WTC11 (cell line): ENCODE measurements at places on chromosomes 5 and 9. TPM values are rescaled to one million over a fixed set of nuclear protein-coding genes. Genes with fewer than 3 reads are reported as not detected.

DNA sequence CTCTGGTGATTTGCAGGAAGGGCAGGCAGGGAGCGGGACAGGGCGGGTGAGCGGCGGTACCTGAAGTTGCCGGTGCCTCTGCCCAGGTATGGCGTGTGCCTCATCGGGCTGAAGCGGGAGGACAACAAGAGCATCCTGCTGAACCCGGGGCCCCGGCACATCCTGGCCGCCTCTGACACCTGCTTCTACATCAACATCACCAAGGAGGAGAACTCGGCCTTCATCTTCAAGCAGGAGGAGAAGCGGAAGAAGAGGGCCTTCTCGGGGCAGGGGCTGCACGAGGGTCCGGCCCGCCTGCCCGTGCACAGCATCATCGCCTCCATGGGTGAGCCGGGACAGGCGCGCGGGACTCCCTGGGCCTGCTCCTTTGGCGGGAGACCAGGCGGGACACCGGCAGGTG lies 68.8 kb downstream of the KCNT1 start:
- no peaks in the 10 kb centered on the region for H3K36me3 ChIP-seq
- H3K4me1 ChIP-seq, result no peaks in the 10 kb centered on the region
- no peak overlapping the region for H3K27ac ChIP-seq
- H3K27me3 ChIP-seq, result no peaks in the 10 kb centered on the region
- H3K4me3 ChIP-seq, result no peak overlapping the region
- no peak for DNase-seq

- no peaks in the 10 kb centered on the region for H3K36me3 ChIP-seq
- peaks cover 68% of the 10 kb centered on the region for H3K4me1 ChIP-seq
- peak overlapping the region; percentile 88; the same call in 1 of the 2 replicates for H3K27ac ChIP-seq
- no peak overlapping the region for H3K4me3 ChIP-seq
- H3K27me3 ChIP-seq, result peaks cover 3% of the 10 kb centered on the region; the same call in 1 of the 2 replicates
Observed at GRCh38 chr5:141804475-141804874, 73.7 kb downstream of the PCDH1 start.

ARRDC1 gene
- total RNA-seq, result 41.2 to 48.3 TPM (median 41.3 TPM) in 3 replicates

DNA sequence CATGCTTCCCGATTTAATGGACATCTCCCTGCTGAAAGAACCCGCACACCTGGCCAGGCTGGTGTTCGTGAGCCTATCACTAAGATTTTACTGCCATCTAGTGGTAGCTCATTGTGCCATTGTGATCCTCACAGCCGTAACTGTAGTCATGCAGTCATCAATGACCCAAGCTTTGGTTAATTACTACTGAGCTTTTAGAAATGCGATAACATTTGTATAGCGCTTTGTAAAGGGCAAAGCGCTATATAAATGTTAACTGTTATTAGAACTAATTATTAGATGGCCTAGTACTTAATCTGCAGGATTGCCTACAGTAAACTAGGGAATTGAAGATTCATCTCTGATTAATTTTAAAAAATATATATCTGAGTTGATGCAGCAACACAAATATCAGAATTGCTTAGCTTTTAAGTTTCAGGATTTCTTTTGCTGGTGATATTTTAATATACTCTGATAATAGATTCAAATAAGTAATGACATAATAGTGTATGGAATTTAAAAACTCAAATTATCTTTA lies 90.2 kb downstream of the HACD4 start:
- peaks cover 6% of the 10 kb centered on the region for H3K36me3 ChIP-seq
- H3K27ac ChIP-seq, result no peak overlapping the region
- peak; percentile 61 for DNase-seq
- peaks cover 21% of the 10 kb centered on the region for H3K4me1 ChIP-seq

STPG3 gene
- total RNA-seq, result 0.21 to 0.26 TPM in 2 of 3 replicates, not detected in the other

PTCH1 gene
- total RNA-seq, result 27.9 to 38.0 TPM (median 30.9 TPM) in 3 replicates

GRCh38 chr5:153515301-153515700 lies 24.8 kb downstream of the GRIA1 start:
- H3K4me1 ChIP-seq, result peaks cover 26% of the 10 kb centered on the region
- H3K36me3 ChIP-seq, result peaks cover 6% of the 10 kb centered on the region; the same call in 1 of the 2 replicates
- DNase-seq, result no peak
- H3K27me3 ChIP-seq, result no peaks in the 10 kb centered on the region

GRCh38 chr5:67620424-67621397 lies 424.1 kb upstream of the CD180 start:
- no peak overlapping the region for H3K27ac ChIP-seq
- H3K4me1 ChIP-seq, result peaks cover 19% of the 10 kb centered on the region
- DNase-seq, result no peak
- no peak overlapping the region for H3K4me3 ChIP-seq

GRCh38 chr5:25701936-25702335 lies 1057.2 kb upstream of the CDH10 start:
- no peak overlapping the region for H3K27ac ChIP-seq
- no peaks in the 10 kb centered on the region for H3K4me1 ChIP-seq

GRCh38 chr5:148483750-148484149 lies 100.0 kb downstream of the FBXO38 start:
- no peak for DNase-seq
- H3K4me1 ChIP-seq, result peaks cover 7% of the 10 kb centered on the region
- no peak overlapping the region for H3K27ac ChIP-seq
- H3K27me3 ChIP-seq, result peaks cover 47% of the 10 kb centered on the region
- H3K4me3 ChIP-seq, result no peak overlapping the region
- H3K36me3 ChIP-seq, result no peaks in the 10 kb centered on the region

PALM2AKAP2 gene
- total RNA-seq, result 7.0 to 7.3 TPM (median 7.2 TPM) in 3 replicates

GRCh38 chr9:36749461-36749860 lies 176.8 kb downstream of the MELK start:
- no peaks in the 10 kb centered on the region for H3K4me1 ChIP-seq
- DNase-seq, result no peak
- H3K36me3 ChIP-seq, result no peaks in the 10 kb centered on the region
- no peak overlapping the region for H3K4me3 ChIP-seq

DNA sequence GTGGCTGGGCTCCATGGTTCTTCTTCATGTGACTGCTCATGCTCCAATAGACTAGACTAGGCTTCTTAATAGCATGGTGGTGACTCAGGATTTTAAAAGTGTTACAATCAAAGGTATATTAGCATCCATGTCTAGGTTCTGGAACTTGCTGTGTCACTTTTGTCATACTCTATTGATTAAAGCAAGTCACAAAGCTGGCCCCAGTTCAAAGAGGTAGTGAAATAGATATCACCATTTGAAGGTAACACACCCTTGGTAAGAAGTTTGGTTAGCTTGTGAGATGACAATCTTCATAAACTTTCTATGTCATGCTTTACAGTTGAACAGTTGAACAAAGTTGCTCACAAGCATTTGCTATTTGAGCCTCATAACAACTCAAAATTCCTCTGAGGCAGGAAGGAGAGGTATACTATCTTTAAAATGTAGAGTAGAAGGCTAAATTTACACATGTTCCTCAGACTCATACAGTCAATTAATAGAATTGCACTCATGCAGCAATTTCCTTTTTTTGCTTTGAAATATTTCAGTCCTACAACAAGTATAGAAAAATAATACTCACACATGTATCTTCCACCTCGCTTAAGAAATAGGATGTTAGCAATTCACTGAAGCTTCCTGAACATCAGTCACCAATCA lies 56.8 kb upstream of the TMEM252 start:
- no peak overlapping the region for H3K4me3 ChIP-seq

NKD2 gene
- total RNA-seq, result 12.8 to 16.6 TPM (median 15.9 TPM) in 3 replicates

- no peaks in the 10 kb centered on the region for H3K4me1 ChIP-seq
- H3K36me3 ChIP-seq, result no peaks in the 10 kb centered on the region
- peaks cover 21% of the 10 kb centered on the region for H3K27me3 ChIP-seq
- DNase-seq, result no peak
- H3K4me3 ChIP-seq, result no peak overlapping the region
Observed at GRCh38 chr9:68546596-68547390, 6.1 kb upstream of the TMEM252 start.

CCNO gene
- total RNA-seq, result 0.14 to 0.44 TPM (median 0.24 TPM) in 3 replicates

IFNE gene
- total RNA-seq, result 0.11 to 0.14 TPM in 2 of 3 replicates, not detected in the other

DNA sequence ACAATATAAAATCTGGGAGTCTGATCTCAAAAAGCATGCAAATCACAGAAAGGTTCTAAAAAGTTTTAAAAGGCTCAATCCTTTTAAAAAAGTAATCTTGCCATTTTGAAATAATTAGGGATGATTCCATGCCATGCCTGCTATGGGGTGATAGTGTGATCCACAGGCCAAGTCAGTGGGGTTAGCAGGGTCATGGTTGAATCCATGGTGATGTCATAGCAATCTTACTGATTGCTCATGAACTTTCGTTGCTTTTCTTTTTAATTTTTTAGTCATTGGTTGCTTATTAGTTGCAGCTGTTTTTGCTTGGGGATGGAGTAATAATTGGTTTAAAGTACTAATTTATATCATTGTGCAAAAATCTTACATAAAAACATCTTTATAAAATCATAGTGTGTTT lies 485.0 kb downstream of the ENC1 start:
- H3K27me3 ChIP-seq, result no peaks in the 10 kb centered on the region
- H3K27ac ChIP-seq, result no peak overlapping the region
- no peaks in the 10 kb centered on the region for H3K36me3 ChIP-seq

GRCh38 chr5:124199893-124200292 lies 546.5 kb downstream of the ZNF608 start:
- peaks cover 39% of the 10 kb centered on the region for H3K36me3 ChIP-seq
- DNase-seq, result no peak
- H3K4me1 ChIP-seq, result no peaks in the 10 kb centered on the region
- no peak overlapping the region for H3K27ac ChIP-seq

GRCh38 chr9:35690614-35691333 lies 1.0 kb upstream of the TPM2 start:
- H3K4me3 ChIP-seq, result peak overlapping the region; percentile 91
- no peaks in the 10 kb centered on the region for H3K27me3 ChIP-seq
- H3K27ac ChIP-seq, result no peak overlapping the region
- peaks cover 8% of the 10 kb centered on the region for H3K36me3 ChIP-seq
- DNase-seq, result peak; percentile 64

GRCh38 chr9:133773889-133774655 lies 35.9 kb upstream of the SARDH start:
- H3K27ac ChIP-seq, result no peak overlapping the region
- H3K4me1 ChIP-seq, result no peaks in the 10 kb centered on the region

GRCh38 chr9:35367451-35367850 lies 122.5 kb upstream of the RUSC2 start:
- H3K36me3 ChIP-seq, result no peaks in the 10 kb centered on the region
- no peak overlapping the region for H3K27ac ChIP-seq
- H3K4me3 ChIP-seq, result no peak overlapping the region
- no peak for DNase-seq

GRIA1 gene
- total RNA-seq, result 0.76 to 0.81 TPM (median 0.76 TPM) in 3 replicates

DNA sequence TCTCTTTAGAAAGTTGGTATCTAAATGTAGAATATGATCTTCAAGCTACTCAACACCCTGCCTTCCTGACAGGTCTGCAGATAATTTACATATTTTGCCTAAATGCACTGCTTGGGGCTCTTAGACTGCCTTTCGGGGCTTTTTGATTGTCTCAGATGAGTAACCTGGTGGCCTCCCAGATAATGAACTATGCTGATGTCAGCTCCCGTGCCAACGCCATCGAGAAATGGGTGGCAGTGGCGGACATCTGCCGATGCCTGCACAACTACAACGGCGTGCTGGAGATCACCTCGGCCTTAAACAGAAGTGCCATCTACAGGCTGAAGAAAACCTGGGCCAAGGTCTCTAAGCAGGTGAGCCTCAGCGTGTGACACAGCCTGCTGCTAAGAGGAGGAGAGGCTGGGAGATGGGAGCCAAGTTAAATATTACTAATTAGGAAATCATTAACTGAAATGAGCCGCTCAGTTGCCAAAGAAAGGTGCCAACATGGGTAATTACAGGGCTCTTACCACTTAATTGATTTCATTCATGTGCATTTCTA lies 20.8 kb upstream of the CKMT2 start:
- H3K27me3 ChIP-seq, result no peaks in the 10 kb centered on the region
- 0 out of 2 replicates have a peak, but pooled peaks cover 2% of the 10 kb centered on the region for H3K4me1 ChIP-seq
- DNase-seq, result no peak
- no peak overlapping the region for H3K4me3 ChIP-seq
